ENCODE measurements at places on chromosomes 6 and 20.

DNA sequence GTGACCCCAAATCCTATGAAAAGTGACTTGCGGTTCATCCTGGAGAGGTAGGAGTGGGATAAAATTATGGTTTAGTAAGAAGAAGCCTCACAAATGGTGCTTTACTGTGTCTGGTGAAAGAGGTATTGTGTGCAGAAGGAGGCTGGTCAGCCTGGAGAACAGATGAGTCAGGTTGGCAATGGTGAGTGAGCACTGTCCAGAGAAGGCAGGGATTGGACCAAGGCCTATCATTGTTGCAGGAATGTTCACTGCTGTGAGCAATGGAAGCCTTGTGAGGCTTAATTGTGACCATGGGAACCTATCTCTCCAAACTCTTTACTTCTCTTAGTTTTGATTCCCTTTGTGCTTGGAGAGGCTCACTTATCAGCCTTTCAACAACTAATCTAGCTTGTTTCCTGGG is 89.0 kb upstream of the KCNK16 start:
- DNase-seq, result no peak

DNA sequence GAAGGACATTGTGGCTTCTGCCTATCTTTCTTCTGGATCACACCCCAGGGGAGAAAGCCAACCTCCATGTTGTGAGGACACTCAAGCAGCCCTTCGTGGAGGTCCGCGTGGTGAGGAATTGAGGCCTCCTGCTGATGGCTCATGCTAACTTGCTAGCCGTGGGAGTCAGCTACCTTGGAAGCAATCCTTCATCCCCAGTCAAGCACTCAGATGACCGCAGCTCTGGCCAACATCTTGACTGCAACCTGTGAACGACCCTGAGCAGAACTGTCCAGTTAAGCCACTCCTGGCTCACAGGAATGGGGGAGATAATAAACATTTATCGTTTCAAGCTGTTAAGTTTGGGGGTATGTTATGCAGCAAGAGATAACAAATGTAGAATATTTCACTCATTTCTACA is 10.9 kb upstream of the CNKSR3 start:
- DNase-seq, result no peak

DNA sequence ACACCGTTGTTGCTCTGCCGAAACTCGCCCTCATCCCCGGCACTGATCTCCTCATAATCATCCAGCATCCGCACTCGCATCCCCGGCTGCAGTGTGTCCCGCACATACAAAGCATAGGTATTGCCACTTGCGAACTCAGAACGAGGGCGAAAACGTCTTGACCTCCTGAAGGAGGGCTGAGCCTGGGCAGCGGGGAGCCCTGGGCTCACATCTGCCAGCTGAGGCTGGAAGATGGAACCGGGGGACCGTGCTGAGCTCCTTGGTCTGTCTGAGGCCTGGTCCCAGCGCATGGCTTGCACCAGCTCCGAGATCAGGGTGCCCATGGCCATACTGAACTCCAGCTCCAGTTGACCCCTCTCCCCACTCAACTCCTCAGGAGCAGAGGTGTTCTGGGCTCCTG is 2.7 kb downstream of the CUL7 start:
- DNase-seq, result no peak

GRCh38 chr6:38806271-38806670 is 91.2 kb downstream of the DNAH8 start:
- DNase-seq, result no peak

- DNase-seq, result no peak
Observed at GRCh38 chr20:18689557-18689956, 101.7 kb downstream of the DTD1 start.

DNA sequence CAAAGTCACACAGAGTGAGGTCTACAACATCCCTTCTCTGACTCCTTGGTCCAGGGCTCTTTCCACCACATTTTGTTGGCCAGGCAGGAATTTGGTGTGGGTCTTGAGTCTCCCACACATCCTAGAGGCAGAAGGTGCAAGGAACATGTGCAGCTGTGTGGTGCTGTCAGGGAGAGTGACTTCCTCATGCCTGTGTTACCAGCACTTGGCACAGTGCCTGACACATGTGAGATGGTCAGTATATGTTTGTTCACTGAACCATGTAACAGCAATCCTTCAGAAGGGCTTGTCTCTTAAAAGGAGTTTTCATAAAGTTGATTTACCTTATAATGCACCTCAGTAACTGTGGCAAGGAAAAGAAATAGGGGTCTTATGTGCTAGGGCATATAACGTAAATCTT is 168.5 kb downstream of the CDC5L start:
- no peak for DNase-seq

GRCh38 chr6:111992851-111993250 is 61.1 kb upstream of the CCN6 start:
- no peak for DNase-seq

All from right hindlimb (tissue), 1 donor.